Aorta (tissue), 5 donors: ENCODE measurements at places on chromosomes 12 and 14.

DNA sequence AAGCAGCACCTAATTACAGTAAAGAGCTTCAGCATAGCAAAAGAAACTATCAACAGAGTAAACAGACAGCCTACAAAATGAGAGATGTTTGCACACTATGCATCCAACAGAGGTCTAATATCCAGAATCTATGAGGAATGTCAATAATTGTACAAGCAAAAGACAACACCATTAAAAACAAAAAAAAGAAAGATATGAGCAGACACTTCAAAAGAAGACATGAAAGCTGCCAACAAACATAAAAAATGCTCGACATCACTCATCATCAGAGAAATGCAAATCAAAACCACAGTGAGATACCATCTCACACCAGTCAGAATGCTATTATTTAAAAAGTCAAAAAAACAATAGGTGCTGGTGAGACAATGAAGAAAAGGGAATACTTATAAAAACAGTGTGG lies 273.1 kb downstream of the TMTC2 start:
- no peak for DNase-seq

GRCh38 chr12:14314801-14315200 lies 50.7 kb upstream of the ATF7IP start:
- no peak for DNase-seq

GRCh38 chr12:65685514-65685913 lies 138.8 kb upstream of the HMGA2 start:
- DNase-seq = no peak

DNA sequence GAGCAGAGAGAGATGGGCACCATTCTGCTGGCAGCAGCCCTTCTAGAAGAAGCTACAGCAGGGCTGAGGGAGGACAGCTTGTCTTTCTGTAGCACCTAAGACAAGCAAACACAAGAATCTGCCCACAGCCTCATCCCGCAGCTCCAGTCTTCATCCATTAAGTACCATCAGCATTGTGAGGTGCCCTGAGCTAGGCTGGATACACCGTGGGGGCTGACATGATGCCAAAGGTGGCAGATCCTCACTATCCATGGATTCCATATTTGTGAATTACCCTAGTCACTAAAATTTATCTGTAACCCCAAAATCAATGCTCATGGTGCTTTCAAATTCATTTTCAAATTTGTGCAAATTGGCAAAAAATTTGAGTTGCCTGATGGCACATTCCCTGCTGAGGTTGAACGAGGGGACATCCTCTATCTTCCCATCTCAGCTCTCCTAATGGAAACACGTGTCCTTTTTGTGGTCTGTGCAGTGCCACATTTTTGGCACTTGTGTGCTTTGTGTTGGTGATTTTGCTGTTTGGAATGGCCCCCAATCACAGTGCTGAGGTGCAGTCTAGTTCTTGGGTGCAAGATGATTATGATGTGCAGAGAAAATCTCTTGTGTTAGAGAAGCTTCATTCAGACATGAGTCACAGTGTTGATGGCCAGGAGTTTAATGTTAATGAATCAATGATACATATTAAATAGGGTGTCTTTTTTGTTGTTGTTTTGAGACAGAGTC lies 7.0 kb downstream of the PITPNM2 start:
- DNase-seq = no peak

- no peak for DNase-seq
Measured at GRCh38 chr12:5989621-5990020, 44.6 kb upstream of the ANO2 start.

DNA sequence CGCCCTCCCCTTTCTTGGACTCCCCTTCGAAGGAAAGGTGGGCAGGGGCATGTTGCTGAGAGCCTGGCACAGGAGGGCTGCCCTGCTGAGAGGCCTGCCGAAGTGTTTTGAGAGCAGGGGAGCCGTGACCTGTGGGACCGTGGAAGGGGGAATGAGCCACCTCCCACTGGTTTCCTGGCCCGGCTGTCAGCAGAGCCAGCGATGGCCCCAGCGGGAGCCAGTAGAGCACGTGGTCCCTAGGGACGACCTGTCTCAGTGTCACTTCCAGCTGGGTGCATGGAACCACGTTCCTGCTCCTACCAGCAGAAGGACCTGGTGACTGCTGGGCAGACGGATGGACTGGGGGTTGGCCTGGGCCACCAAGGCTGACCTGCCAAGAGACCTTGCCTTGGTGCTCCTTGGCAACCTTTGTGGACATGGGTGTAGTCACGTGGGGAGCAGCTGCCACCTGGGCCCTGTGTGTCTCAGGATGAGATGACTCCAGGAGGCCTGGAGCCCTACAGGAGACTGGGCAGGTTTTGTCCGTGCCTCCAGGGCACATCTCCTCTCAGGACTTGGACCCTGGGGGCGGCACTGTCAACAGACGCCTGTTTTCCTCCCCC lies 34.6 kb downstream of the BEGAIN start:
- no peak for DNase-seq

DNA sequence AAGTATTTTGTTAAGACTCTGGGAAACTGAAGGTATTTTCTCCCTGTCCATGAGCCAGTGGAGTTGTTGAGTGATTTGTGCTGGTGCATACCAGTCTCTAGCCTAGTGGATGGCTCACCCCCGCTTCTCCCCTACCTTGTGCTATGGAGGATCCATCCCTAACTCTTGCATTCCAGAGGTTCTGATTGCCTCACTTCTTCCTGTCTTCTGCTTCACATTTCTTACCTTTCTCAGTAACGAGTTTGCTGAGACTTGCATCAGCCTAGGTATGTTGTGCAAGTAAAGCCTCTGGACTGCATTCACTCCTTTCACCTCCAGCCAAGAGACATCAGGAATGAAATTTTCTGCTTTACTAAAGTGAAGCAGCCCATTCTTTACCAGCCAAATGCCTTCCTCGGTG lies 391.6 kb downstream of the ZFP36L1 start:
- no peak for DNase-seq

- DNase-seq = no peak
Measured at GRCh38 chr14:19975291-19975690, at the start of gene OR4K15. OR4K15 (plus strand) TSS chr14:19975591; CDS start chr14:19975591, 0 bp downstream.

- DNase-seq = no peak
Measured at GRCh38 chr12:116537101-116537904, 21.9 kb upstream of the MAP1LC3B2 start.

DNA sequence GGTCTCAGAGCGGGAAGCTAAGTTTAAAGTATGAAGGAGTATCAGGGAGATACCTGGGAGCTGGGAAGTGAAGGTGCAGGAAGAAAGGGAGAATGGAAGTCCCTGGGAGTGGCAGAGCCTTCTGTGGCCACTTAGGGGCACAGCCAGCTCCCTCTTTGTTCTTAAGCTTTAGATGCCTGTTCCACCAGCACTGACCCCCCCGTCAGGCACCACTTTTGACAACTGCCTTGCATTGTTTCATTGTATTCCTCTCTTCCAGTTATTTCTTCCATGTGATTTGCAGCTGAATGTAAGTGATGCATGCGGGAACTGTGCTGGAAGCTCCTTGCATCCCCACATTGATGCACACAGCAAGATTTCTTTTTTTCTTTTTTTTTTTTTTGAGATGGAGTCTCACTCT lies 2.6 kb downstream of the GALNT16 start:
- no peak for DNase-seq

DNA sequence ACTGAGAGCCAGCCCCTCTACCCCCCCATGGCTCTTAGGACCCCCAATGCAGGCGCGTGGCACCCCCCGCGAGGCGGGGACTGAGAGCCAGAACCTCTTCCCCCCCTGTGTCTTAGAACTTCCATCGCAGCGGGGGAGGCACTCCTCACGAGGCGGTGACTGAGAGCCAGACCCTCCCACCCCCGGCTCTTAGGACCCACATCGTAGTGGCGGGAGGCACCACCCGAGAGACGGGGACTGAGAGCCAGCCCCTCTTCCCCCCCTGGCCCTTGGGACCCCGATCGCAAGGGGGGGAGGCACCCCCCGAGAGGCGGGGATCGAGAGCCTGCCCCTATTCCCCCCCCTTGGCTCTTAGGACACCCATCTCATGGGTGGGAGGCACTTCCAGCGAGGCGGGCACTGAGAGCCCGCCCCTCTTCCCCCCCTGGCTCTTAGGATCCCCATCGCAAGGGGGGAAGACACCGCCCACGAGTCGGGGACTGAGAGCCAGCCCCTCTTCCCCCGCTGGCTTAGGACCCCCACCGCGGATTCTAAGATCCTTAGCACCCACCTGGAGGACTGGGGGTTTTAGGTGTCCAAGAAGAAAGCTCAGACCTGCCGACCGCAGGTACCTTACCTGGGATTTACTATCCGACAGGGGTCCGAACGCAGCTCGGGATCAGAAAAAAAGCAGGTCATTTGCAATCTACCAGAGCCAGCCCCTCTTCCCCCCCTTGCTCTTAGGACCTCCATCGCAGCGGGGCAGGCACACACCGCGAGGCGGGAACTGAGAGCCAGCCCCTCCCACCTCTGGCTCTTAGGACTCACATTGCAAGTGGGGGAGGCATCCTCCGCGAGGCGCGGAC lies 44.9 kb downstream of the DDX11 start:
- no peak for DNase-seq

DNA sequence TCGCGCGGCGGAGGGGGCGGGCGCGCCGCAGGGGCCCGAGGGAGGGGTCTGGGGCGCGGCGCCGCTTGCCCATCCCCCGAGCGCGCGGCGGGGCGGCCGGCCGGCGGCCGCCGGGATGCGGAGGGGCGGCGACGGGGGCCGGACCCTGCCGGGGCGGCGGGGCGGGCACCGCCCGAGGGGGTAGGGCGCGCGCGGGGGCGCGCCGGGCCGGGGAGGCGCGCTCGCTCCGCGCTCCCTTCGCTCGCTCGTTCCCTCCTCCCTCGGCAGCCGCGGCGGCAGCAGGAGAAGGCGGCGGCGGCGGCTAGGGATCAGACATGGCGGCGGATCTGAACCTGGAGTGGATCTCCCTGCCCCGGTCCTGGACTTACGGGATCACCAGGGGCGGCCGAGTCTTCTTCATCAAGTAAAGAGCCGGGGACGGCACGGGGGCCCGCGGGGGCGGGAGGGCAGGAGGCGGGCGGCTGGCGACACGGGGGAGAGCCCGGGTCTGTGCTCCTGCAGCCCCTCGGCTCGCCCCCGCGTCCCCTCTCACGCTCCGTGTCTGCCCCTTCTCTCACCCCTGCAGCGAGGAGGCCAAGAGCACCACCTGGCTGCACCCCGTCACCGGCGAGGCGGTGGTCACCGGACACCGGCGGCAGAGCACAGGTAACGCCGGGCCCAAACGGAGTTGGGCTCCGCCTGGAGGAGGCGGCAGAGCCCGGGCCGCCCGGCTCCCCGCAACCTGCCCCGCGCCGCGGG lies at the start of gene PLEKHA5:
TSS of gene PLEKHA5 (plus strand) at position 248 of the 738 bp plus-strand sequence. CDS start at position 315, 67 bp downstream.
- DNase-seq = peak; percentile 79
